Activated naive CD4-positive, alpha-beta T cell (primary cell): ENCODE measurements at places on chromosomes 3 and 15.

- no peak for DNase-seq
Observed at GRCh38 chr3:116141724-116142123, 303.6 kb downstream of the LSAMP start.

DNA sequence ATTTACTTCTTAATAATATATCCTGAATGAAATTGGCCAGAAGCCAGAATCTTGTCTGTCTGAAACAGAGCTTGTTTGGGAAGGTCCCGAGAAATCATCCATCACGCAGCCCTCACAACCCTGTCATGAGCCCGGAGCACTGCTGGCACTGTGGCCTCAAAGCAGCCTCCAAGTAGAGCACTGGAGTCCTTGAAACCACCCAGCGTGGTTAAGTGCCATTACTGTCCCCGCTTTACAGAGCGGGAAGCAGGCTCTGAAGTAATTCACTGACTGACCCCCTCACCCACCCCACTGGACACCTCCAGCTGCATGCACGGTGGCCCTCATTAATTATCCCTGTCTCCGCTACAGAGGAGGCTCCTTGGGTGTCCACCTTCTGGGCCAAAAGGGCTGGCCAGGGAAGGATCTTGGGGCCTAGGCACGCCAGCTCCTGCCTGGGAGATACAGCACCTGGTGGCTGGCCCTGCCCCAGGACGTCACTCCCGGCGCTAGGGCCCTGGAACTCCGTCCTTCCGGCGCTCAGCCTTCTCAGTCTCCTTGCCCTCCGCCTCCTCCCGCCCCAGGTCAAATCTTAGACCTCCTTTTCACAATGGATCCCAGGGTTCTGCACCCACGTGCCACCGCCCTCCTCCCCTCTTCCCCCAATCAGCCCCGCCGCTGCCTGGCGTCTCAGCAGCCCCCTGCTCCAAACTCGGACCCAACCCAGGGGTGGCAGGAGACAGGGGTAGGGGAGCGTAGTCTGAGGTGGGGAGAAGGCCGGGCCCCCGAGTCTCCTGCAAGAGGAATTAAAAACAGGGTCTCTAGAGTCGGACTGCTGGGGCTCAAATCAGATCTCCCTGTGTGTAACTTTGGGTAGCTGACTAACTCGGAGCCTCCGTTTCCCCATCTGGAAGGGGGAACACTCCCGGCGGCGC is 1.1 kb downstream of the TKT start:
- peak; percentile 25 for DNase-seq

DNA sequence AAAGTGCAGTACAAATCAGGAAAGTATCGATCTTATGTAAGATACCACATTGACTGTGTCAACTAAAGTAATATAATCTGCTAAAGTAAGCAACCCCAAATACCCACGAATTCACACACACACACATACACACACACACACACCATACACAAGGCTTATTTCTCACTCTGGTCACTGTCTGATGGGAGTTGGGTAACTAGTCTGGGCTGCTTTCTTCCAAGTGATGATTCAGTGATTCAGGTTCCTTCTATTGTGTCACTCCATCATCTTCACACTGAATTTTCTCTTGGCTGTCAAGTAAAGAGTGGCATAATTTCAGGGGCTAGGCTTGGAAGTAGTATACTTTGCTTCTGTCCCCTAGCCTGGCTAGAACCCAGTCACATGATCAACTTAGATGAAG is 104.8 kb upstream of the CCDC54 start:
- no peak for DNase-seq

DNA sequence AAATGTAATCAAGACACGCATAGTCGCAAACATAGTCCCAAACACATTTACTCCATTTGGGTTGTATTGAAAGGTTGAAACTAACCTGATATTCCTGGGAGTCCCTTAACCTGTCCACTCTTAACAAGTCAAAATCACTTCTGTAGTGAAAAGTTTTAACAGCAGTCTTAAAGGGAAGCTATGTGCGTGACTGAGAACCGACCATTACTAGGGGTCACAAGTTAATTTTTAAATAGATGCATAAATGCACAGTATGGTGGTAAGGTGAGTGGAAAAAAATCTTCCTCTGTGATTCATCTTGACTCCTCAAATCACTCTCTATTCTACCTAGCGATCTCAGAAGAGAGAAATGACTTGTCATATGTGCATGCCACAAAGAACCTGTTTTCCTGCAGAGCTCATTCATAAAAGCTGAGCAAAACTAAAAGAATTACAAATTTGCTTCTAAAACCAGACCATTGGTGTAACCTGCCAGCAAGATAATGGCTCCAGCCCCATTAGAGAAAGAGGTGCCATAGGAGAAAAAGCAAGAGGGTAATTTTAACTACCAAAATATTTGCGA is 4.8 kb downstream of the GPR15 start:
- no peak for DNase-seq

DNA sequence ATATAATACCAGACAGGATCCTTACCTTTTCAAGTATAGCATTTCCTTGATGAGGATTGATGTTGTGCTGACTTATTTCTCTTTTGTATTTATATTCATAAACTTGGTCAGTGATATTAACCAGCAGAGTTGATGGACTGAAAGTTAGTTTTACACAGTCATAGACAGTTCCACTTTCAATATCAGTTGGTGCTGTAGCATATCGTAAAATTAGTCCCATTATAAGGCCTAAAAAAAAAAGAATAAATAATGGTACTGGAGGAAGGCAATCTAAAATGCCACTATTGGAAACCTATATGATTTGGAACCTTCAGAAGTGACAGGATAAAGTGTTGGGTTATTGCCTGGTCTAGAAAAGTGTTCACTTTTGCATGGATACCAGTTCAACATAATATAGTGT is 16.3 kb downstream of the SLC9A9 start:
- no peak for DNase-seq

DNA sequence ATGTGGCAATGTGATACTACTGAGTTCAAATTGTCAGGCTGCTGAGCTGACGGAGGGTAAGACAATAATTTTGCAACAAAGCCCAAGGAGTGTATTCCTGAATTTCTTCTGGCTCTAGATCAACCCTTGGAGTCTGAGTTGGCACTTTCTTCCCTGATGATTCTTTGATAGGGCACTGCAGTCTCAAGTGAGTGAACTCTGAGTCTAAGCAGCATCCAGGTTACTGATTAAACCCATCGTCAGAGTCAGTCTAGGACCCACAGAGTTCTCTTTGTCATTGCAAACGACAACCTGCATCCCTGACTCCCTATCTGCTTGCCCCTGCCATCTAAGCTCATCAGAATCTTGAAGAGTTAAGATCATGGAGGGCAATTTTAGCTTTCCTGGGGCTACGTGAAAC is 58.6 kb downstream of the MME start:
- DNase-seq, result no peak

DNA sequence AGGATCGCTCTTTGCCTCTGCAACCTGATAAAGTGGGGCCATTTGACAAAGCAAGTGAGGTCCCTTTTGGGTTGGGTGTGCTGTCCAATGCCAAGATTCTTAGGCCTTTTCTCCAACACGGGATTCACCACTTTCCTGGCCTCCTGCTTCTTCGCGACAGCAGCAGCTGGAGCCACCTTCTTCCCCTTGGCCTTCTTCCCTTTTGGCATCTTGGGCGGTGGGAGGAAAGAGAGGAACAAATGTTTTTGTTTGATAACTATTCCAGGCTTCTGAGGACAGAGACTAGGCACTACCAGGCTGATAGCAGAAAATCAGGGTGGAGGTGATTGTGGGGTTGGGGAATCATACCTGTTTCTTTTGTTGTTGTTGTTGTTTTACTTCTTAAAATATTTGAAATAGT is 30.0 kb upstream of the FAM81A start:
- no peak for DNase-seq

DNA sequence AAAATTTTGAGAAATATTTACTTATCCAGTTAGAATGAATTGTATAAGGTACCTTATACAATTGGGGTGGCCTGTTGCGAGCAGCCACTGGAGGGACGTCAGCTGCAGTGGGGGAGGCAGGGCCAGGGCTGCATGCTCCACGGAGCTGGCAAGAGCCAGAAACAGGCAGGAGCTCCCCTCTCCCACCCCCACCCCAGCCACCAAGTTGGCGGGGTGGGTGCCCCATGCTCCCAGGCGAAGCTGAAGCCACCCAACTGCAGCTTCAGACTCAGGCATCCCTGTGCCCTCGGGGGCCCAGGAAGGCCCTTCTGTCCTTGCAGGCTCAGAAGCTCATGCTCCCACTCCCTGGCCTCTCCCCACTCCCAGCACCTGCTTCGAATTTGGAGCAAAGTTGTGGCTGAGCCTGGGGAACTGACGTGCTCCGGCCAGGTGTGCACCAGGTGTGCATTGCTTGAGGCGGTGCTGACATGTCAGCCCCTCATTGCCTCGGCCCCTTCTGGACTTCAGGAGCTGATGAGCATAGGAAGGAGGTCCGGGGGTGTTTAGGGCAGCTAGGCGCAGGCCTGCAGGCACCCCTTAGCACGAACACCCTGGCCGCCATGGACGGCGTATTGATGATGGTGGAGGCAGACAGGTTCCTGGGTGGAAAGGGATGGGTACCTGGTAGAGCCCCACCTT is 743.8 kb upstream of the GBE1 start:
- no peak for DNase-seq
